ENCODE measurements at places on chromosomes 13 and 19.

DNA sequence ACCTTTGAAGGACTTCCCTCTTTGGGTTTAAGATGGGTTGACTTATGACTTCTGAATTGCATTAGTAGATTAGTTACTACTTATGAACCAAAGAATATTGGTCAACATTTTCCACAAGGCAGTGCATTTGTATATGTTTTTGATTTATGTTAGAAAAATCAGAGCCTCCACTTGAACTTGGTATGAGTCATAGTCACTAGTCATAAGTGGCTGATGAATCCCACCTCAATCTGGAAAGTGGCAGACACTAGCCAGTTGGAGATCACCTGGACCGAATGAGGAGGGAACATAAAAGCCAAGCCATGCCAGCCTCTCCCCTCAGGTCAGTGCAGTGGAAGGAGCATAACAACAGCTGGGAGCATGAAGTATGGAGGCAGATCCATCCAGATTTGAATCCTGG lies 39.3 kb upstream of the SPART start:
- DNase-seq = no peak

DNA sequence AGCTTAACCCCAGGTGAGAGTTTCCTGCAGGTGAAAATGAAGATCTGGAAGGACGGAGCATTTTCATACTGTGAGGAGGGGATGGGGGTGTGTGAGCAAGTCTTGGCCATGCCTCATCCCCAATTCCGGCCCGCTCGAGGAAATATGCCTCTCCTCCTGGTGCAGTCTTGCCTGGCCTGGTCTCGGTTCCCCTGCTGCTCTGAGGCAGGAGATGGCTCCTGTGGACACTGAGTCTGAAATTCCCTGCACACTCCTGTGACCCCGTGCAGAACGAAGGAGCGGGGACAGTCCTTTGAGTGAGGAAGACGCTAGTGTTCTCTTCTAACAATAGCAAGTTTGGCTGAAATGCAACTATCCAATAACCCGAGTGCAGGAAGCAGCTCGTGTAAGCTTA lies 329 bp upstream of the ZNF439 start:
- no peak for DNase-seq

GRCh38 chr13:41520016-41520659 lies 62.8 kb downstream of the RGCC start:
- DNase-seq = peak; percentile 20

- no peak for DNase-seq
These were observed 318.6 kb downstream of the DCT start for GRCh38 chr13:94160875-94161274.

- DNase-seq = no peak
These were observed 160.2 kb downstream of the KLF12 start for GRCh38 chr13:73974051-73974450.

- no peak for DNase-seq
These were observed 98.7 kb downstream of the KCTD15 start for GRCh38 chr19:33895366-33895765.

DNA sequence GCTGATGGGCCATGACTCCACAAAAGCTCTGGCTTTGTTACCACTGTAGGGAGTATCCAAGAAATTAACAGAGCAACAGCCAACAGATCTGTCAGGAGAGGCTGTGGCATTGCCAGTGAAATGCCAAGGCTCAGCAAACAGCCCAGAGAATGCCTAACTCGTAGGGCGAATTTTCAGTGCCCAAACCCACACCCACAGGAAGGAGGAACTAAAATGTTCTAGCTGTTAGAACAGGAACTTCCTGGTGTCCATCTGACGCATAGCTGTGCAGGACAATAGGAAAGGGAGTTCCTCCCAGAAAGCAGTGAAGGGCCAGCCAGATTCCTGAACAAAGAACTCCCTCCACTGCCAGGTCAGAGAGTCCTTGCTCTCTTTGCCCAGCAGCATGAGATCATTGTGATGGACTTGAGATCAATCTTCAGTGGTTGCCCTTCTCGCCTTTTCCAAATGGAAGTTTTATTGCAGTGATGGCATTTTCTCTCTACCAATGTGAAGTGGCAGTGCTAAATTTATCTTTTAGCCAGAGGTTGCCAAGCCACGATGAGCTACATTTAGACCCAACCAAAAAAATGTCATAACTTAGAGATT lies 224.2 kb upstream of the STARD13 start:
- peak; percentile 81 for DNase-seq

GRCh38 chr19:6802336-6803035 lies 30.0 kb downstream of the VAV1 start:
- DNase-seq = no peak

DNA sequence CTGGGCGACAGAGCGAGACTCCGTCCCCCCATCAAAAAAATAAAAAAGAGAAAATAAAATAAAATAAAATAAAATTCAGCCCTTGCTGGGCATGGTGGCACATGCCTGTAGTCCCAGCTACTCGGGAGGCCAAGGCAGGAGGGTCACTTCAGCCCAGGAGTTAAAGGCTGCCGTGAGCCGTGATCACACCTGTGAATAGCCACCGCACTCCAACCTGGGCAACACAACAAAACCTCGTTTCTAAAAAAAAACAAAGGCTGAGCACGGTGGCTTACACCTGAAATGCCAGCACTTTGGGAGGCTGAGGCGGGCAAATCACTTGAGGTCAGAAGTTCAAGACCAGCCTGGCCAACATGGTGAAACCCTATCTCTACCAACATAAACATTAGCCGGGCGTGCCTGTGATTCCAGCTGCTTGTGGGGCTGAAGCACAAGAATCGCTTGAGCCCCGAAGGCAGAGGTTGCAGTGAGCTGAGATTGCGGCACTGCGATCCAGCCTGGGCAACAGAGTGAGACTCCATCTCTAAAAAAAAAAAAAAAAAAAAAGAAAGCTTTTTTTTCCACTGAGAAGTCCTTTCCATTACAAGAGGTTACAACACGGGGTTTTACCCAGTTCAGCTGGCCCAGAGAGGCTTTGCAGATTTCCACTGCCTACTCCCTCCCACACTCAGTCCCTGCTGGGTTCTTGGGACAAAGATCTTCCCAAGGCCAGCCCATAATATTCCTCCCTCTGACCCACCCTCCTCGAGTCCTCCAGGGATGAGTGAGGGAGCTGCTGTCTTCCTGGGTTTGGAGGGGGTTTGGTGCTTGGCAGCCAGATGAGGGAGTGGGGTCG lies 6.4 kb downstream of the ANGPTL4 start:
- no peak for DNase-seq

GRCh38 chr19:13974073-13974472 lies 21.8 kb downstream of the DCAF15 start:
- DNase-seq = no peak

- DNase-seq = no peak
These were observed 22.4 kb downstream of the PRR12 start for GRCh38 chr19:49613374-49613773.

GRCh38 chr19:8705742-8706141 lies 7.1 kb upstream of the ACTL9 start:
- DNase-seq = no peak

- peak; percentile 99 for DNase-seq
These were observed 5.8 kb upstream of the ERCC2 start for GRCh38 chr19:45376045-45376724.

DNA sequence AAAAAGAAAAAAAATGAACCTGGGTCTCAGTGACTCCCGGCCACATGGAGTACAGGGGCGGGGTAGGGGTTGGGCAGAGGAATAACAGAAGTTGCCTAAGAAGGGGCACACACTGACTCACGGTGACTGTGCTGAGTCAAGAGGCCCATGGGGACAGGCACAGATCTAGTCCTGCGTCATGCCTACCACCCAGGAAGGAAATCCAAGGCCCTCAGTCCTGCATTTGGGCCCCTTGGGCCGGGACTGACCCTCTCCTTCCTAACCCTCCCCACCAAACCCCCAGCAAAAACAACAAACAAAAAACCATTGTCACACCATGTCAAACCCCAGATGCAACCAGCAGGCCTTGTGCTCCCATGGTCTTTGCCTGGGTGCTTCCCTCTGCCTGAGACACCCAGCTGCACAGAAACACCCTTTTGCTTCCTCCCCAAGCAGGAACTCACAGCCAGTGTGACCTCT lies 9.6 kb upstream of the NOTCH3 start:
- peak; percentile 67 for DNase-seq

DNA sequence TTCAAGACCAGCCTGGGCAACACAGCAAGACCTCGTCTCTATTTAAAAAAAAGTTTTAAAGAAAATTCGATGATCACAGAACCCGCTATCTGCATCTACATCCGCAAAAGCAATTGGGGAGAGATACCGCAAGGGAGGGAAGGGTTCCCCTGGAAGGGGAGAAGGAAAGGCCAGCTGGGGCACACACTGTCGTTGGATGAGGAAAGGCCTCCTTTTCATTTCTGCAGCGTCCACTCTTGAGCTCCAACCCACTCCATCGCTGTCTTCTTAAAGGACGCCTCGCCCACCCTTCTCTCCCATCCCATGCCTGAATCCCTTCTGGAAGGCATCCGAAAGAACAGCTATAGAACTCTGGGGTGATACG lies 3.2 kb upstream of the PRKCG start:
- DNase-seq = no peak

GRCh38 chr13:33816912-33817311 lies 1.0 kb upstream of the RFC3 start:
- DNase-seq = no peak

DNA sequence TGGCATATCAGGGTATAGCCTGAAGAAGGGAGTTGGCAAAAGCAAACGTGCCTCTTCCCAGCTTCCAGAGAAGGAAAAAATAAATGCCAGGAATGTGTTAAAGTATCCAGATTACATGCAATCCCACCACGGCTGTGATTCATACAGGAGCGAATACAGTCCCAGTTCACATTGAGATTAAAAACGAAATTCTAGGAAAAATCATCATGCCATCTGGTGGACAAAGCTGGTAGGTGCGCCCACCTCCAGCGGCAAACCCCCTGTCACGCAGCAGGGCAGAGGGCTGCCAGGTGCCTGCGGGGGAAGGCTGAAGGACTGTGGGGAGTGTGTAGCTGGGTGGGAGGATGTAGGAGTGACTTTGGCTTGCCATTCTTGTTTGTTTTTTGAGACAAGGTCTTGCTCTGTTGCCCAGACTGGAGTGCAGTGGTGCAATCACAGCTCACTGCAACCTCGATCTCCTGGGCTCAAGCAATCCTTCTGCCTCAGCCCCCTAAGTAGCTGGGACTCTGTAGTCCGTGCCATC lies 6.4 kb upstream of the DMWD start:
- peak; percentile 90 for DNase-seq

DNA sequence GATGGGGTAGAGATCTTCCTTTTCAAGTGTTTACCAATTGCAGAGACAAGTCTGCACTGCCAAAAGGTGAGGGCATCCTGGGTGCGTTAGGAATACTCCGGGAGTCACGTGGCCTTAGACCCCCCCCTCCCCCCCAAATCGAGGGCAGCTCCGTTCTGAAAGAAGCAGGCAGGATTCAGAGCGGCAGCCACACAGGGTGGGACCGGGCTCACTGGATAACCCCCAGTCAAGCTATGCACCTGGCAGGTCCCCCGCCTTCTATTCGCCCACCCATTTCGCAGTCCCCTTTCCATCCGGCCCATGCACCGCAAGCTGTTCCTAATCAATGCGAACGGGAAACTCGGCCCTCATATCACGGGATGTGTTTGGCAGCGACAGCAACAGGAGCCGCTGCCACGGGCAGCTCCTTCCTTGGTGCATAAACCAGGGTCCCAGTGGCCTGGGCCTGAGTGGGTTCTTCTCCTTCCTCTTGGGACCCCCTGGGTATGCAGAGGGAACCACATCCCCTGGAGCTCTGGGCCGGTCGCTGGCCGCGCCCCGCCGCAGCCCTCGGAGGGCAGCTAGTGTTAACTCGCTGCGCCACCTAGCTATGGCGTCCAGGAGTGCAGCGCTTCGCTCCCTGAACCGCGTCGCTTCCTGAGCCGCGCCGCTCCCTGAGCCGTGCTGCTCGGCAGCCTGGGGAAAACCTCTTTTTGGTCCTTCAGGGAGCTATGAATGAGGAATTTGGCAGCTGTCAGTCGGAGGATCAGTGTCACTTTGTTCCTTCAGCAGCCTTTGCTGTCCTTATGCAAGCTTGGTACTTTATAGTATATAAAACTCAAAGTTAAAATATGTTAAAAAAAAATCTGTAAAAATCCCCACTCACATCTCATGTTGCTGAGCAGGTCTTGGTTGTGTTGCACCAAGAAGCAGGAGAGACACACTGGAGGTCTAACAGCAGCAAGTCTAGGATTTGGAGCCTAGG lies 41.4 kb downstream of the LYL1 start:
- DNase-seq = peak; percentile 61

DNA sequence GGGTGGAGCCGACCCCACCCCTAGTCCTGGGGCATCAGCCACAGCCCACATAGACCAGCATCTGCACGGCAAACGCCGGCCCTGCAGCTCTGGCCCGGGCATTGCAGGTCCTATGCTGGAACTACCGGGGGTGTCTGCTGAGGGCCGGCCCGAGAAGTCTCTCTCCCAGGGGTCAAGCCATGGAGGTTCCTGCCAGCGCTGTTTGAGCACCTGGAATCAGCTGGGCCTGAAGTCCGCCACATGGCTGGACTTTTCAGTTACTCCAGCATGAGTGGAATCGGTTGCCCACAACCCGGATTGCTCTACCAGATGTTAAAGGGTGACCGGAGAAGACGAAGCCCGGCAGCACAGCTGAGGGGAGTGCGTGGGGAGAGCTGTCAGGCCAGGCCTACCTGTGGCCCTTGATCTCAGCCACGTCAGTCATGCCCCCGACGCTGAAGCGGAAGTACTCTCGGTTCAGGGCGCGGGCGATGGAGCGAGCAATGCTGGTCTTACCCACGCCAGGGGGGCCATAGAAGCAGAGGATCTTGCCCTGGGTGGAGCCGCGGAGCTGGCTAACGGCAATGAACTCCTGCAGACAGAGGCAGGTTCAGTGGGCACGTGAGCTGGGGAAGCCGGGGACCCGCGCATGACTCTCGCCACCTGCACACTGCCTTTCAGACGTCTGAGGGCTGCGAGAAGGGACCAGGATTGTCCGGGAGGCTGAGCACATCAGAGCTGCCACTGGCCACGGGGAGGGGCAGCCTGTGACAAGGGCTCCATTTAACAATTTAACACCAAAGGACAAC lies 8.7 kb downstream of the RPL36 start:
- DNase-seq = no peak

DNA sequence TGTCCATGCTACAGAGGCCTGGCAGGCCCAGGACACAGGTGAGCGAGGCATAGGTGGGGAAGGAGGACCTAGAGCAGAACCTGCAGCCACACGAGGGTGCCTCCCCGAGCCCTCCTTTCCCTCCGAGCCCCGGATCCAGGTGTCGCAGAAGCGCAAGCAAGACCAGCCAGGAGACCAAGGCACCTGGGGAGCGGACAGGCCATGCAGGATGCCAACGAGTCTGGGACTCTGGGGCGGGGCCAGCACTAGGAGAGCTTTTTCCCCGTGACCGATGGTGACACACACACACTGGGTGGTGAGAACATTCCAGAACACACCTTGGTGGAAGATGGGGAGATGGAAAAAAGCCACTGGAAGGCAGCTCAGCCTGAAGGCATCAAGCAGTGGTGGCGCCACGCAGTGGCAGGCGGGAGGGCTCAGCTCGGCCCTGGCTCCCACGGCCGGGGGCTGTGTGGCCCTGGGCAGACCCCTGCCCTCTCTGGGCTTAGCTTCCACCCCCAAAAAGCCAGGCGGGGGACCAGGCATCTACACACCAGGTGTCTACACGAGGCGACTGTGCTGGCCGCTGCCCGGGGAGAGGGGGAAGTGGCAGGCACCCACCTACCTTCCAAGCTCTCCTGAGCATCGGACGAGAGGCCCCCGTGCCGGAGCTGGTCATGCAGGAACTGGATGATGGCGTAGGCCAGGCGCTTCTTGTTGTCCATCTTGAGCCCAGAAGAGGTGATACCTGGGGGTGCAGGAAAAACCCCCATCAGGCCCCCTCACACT lies 14.5 kb downstream of the SGTA start:
- no peak for DNase-seq

Measured in AG10803 (cell line).